ENCODE measurements at places on chromosomes 4 and X.
A peak's percentile ranks its signal among the peaks of the same experiment; 100 is the strongest.

GRCh38 chrX:66728818-66729271 is 90.0 kb upstream of the EDA2R start:
- DNase-seq = peak; percentile 10

DNA sequence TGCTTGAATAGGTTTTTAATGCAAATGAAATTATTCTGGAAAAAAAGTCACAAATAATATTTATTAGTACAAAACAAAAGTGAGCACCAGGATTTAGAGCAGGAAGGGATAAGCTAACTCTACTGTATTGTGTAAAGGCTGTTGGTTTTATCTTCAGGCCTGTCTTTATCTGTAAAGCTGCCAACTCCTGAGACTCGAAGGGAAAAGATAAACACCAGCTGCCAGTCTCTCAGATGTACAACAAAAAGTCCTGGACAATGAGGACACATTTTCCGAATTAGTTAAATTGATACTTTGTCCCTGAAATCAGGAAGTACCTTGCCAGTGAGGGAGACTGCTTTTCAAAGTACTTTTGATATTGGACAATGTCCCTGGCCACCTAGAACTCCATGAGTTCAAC is 8.8 kb downstream of the DDX60 start:
- no peak for DNase-seq

- no peak for DNase-seq
Measured at GRCh38 chr4:110034026-110034393, 121.3 kb downstream of the EGF start.

DNA sequence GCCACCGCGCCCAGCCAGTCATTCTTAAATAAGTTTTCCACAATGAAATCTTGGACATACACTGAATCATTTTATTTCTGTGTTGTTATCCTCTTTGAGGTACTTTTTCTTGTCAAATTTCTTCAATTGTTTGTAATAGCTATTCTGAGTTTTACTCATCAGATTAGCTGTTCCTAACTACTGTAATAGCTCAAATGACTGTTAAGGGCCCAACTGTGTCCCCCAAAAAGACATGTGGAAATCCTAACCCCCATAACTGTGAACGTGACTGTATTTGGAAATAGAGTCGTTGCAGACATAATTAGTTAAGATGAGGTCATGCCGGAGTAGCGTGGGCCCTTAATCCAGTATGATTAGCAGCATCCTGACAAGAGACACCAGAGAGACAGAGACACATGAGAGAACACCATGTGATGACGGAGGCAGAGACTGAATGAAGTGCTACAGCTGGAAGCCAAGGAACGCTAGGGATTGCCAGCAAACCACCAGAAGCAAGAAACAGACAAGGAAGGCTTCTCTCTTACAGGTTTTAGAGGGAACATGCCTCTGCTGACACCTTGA is 22.9 kb downstream of the ACOT9 start:
- no peak for DNase-seq

Measured in right renal pelvis (tissue), 4 donors.